ENCODE measurements at places on chromosomes 5 and 9. TPM values are rescaled to one million over a fixed set of nuclear protein-coding genes. Genes with fewer than 3 reads are reported as not detected.

GRCh38 chr9:35519692-35520363, 29.9 kb downstream of the RUSC2 start:
- peaks cover 4% of the 10 kb centered on the region for H3K36me3 ChIP-seq
- H3K4me3 ChIP-seq: no peak overlapping the region
- no peaks in the 10 kb centered on the region for H3K27me3 ChIP-seq
- H3K27ac ChIP-seq: no peak overlapping the region
- H3K4me1 ChIP-seq: peaks cover 47% of the 10 kb centered on the region
- DNase-seq: no peak

DNA sequence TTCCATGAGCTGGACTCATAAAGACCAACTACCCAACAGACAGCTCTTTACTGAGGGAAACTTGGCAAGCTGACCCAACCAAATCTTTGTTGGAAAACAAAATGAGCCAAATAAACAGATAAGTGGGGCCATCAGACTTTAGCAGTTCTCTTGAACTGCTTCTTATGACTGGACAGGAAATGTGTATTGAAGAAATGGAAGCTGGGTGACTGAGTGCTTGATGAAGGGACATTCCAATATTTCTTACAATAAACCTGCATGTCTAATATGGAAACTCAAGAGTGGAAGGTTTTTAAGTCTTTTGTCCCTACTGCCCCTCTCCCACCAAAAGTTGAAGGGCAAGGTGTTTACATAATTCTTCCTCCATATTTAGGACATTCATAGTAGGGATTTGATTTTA, 218.8 kb upstream of the NR4A3 start:
- no peaks in the 10 kb centered on the region for H3K36me3 ChIP-seq
- no peak for DNase-seq
- no peak overlapping the region for H3K4me3 ChIP-seq
- no peak overlapping the region for H3K27ac ChIP-seq
- peaks cover 21% of the 10 kb centered on the region for H3K4me1 ChIP-seq
- H3K27me3 ChIP-seq: peaks cover 2% of the 10 kb centered on the region

DNA sequence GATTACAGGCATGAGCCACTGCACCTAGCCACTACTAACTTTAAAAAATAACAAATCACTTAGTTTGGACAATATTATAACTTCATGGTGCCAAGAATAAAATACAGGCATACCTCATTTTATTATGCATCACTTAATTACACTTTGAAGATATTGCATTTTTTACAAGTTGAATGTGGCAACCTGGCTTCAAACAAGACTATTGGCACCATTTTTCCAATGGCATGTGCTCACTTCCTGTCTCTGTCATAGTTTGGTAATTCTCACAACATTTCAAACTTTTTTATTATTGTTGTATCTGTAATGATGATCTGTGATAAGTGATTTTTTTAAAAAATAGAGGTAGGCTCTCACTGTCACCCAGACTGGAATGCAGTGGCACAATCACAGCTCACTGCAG, 49.9 kb upstream of the ERBIN start:
- no peak for DNase-seq
- H3K4me1 ChIP-seq: no peaks in the 10 kb centered on the region
- no peaks in the 10 kb centered on the region for H3K27me3 ChIP-seq
- no peak overlapping the region for H3K27ac ChIP-seq
- H3K36me3 ChIP-seq: no peaks in the 10 kb centered on the region
- no peak overlapping the region for H3K4me3 ChIP-seq

- H3K27me3 ChIP-seq: no peaks in the 10 kb centered on the region
- H3K36me3 ChIP-seq: peaks cover 9% of the 10 kb centered on the region
- H3K4me3 ChIP-seq: no peak overlapping the region
- DNase-seq: no peak
These were observed 50.0 kb upstream of the GOLPH3 start for GRCh38 chr5:32223972-32224609.

DNA sequence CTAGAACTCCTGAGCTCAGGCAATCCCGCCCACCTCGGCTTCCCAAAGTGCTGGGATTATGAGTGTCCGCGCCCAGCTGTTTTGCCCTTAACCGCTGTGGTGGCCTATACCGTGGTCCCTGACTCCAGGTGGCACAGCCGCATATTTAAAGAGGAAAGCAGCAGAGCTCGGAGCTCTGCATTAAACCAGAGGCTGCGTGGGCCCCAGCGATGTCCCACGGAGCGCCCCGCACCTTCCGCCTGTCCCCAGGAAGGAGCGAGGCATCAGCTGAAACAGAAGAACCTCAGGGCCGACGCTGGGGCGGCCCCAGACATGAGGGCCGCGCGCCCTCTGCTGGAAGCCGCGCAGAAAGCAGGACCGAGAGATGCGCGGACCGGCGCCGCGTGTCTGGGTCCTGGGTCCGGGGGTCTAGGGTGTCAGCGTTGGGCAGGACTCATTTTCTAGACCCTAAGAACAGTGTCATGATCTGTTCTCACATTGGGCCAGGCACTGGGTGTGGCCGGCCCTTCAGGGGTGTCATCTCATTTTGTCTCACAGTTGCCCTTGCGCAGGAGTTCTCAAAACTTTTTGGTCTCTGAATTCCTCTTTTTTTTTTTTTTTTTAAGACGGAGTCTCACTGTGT, 37.7 kb downstream of the LAMC3 start:
- no peaks in the 10 kb centered on the region for H3K4me1 ChIP-seq
- H3K4me3 ChIP-seq: no peak overlapping the region
- H3K36me3 ChIP-seq: no peaks in the 10 kb centered on the region
- DNase-seq: no peak
- no peak overlapping the region for H3K27ac ChIP-seq

DNA sequence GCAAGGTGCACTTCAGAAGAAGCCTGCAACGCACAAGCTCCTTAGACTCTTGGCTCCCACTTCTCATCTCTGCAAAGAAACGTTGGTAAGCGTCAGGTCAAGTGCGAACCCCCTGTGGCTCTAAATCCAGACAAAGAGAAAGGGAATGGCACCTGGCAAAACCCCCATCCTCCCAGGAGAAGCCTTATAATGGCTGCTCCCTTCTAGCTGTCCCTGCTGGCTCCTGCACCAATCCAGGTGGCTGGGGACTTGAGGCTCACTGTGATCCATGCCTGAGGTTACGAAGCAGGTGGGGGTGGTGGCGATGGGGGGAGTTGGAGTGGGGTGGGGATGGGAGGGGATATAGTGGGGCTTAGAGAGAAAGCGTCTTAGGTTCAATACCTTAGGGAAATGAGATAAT, 272.8 kb downstream of the DENND1A start:
- H3K27me3 ChIP-seq: peaks cover 5% of the 10 kb centered on the region
- no peak for DNase-seq
- no peak overlapping the region for H3K27ac ChIP-seq

- H3K27ac ChIP-seq: no peak overlapping the region
- H3K27me3 ChIP-seq: no peaks in the 10 kb centered on the region
- no peak overlapping the region for H3K4me3 ChIP-seq
These were observed 122.6 kb downstream of the TLR4 start for GRCh38 chr9:117826837-117827236.

DNA sequence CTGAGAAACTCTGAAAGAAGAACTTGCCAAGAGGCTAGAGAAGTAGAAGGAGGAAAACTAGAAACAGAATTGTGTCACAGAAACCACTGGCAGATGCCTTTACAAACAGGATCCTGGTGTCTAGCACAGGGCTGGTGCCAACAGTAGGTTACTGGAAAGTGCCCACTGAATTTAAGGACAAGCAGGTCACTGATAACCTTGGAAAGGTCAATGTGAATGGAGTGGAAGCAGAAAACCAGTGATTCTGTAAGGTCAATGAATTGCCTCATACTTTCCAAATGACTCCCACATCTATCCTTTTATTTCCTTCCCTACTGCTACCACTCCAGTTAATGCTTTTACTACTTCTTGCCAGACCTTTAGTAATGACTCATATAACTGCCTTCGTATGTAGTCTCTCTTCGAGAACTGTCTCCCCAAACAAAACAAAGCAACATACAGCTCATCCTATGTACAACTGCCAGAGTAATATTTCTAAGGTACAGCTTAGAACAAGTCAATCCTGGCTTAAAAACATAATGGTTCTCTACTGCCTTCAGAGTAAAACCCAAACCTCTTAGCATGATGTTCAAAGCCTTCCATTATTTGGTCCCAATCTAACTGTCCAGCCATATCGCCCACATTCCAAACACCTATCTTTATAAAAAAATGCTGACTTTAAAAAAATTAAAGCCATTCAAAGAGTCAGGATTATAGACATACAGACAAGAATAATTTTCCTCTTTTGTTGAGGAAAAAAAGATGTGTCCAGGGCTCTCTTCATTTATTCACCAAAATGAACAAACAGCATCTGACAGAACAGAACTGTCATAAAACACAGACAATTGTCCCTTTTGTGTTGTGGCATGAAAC, 52.5 kb downstream of the NR3C1 start:
- H3K36me3 ChIP-seq: peaks cover 11% of the 10 kb centered on the region
- H3K27me3 ChIP-seq: no peaks in the 10 kb centered on the region
- DNase-seq: no peak
- H3K27ac ChIP-seq: no peak overlapping the region
- H3K4me1 ChIP-seq: peaks cover 21% of the 10 kb centered on the region

DNA sequence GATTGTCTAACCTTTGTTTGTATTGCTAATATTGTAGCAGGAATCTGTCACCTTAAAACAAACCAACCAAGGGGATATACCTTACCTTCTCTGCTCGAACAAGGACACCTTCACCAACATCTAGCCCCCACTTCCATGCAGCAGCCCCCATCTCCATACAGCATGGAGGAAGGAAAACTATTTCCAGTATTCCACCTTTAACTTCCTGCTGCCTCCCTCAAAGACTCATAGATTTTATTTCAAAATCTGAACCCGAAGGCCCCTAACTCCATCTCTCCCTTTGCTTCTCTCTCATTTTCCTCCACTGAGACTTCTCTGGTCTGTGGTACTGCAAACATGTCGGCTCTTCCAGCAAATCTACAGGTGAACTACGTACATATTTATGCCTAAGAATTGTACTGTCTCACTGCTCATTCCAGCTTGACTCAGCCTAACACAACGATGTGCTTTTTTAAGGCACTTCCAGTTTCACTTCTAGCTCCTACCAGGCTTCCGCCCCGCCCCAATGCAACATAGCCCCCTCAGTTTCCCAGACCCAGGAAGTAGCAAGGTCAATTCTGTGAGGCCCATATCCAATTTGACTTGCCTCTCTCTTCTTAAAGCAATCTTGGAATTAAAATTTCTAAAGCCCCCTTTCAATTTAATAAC, 70.7 kb upstream of the RNF38 start:
- no peak overlapping the region for H3K4me3 ChIP-seq
- H3K4me1 ChIP-seq: peaks cover 7% of the 10 kb centered on the region
- H3K27me3 ChIP-seq: no peaks in the 10 kb centered on the region
- peak overlapping the region; percentile 63 for H3K27ac ChIP-seq
- H3K36me3 ChIP-seq: peaks cover 3% of the 10 kb centered on the region
- DNase-seq: no peak

DNA sequence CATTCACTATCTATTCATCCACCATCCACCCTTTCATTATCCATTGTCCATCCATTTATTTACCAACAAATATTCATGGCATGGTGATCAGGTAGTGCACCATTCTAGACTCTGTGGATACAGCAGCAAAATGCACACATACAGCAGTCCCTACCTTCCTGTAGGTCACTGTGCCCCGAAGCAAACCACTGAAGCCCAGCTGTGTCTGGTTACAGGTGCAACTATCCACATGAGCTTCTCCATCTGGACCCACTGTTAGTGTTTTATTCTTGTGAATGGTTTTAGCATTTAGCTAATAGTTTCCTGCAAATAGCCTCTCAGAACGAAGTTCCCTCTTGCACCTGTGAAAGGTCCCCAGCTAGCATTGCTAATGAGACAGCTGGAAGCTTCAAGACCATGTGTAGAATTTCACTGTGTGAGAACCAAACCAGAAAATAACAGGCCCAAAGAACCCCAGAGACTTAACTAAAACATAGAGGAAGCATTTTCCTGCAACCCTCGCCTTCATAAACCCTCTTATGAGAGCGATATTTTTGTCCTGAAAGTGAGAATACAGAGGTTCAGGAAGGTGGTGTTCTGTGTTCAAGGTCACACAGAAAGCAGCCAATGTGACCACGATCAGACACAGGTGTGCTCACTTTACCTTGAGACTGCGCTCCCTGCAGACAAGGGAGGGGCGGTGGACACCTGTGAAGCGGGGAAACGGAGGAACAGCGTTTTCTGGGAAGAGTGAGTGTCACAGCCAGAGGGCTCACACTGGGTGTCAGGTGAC, 18.5 kb downstream of the PAEP start:
- no peaks in the 10 kb centered on the region for H3K36me3 ChIP-seq
- peak; percentile 55 for DNase-seq
- H3K4me3 ChIP-seq: no peak overlapping the region
- no peak overlapping the region for H3K27ac ChIP-seq
- no peaks in the 10 kb centered on the region for H3K4me1 ChIP-seq

- peaks cover 32% of the 10 kb centered on the region for H3K36me3 ChIP-seq
- no peak overlapping the region for H3K4me3 ChIP-seq
- H3K27ac ChIP-seq: peak overlapping the region; percentile 41
- peaks cover 3% of the 10 kb centered on the region for H3K4me1 ChIP-seq
- H3K27me3 ChIP-seq: no peaks in the 10 kb centered on the region
These were observed 15.4 kb downstream of the CD74 start for GRCh38 chr5:150397146-150397781.

- peak overlapping the region; percentile 52 for H3K4me3 ChIP-seq
- no peak for DNase-seq
- no peaks in the 10 kb centered on the region for H3K36me3 ChIP-seq
- peaks cover 8% of the 10 kb centered on the region for H3K4me1 ChIP-seq
These were observed 1.3 kb downstream of the DMRT1 start for GRCh38 chr9:842635-843426.

DNA sequence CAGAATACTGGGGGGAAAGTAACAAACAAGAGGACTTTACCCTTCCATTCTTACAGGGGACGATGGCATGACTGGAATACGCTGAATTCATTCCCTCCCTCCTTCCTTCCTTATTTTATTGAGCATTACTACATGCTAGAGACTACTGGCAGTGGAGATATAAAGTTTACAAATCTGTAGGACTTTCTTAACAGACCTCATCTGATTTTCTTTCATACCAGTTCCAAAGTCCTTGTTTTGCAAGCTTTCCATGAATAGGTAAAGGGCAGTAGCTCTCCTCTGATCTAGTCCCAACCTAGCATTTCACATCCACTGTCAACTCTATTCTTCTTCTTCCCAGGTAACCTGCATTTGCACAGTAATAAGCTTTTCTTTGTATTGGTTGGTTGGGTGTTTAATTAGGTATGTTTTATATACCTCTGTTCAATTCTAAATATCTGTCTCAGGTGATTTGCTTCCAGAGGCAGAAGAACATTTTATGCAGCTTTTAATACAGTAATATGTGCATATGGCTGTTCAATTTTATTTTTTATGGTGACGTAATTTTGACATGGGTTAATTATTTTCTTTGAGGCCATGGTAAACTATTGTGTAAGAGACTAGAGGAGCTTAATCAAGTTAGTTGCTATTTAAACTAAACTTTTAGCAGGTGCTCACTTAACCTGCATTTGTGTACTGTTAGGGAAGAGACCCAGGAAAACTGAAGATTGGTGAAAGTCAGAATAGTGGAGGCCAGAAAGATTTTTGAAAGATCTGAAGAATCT, 150.9 kb downstream of the ARHGAP26 start:
- no peak overlapping the region for H3K27ac ChIP-seq
- H3K27me3 ChIP-seq: no peaks in the 10 kb centered on the region
- no peak for DNase-seq
- H3K4me3 ChIP-seq: no peak overlapping the region
- peaks cover 17% of the 10 kb centered on the region for H3K4me1 ChIP-seq
- peaks cover 4% of the 10 kb centered on the region for H3K36me3 ChIP-seq

- H3K27me3 ChIP-seq: peaks cover 6% of the 10 kb centered on the region
- H3K4me1 ChIP-seq: no peaks in the 10 kb centered on the region
- DNase-seq: no peak
- no peak overlapping the region for H3K4me3 ChIP-seq
- no peak overlapping the region for H3K27ac ChIP-seq
These were observed 15.4 kb upstream of the ALDOB start for GRCh38 chr9:101450931-101451330.

SEMA6A gene
- total RNA-seq: 84.2 TPM

FAM221B gene
- 1.1 TPM for total RNA-seq

SGCD gene
- total RNA-seq: 4.0 TPM

LECT2 gene
- total RNA-seq: not detected

C9orf153 gene
- not detected for total RNA-seq

Measured in type B pancreatic cell (in vitro differentiated cells).